ENCODE measurements at places on chromosomes 7 and 10.

GRCh38 chr7:22771194-22771871, 44.3 kb downstream of the IL6 start:
- DNase-seq = no peak

- DNase-seq = no peak
Measured at GRCh38 chr7:150342121-150342408, 636 bp upstream of the RARRES2 start.

DNA sequence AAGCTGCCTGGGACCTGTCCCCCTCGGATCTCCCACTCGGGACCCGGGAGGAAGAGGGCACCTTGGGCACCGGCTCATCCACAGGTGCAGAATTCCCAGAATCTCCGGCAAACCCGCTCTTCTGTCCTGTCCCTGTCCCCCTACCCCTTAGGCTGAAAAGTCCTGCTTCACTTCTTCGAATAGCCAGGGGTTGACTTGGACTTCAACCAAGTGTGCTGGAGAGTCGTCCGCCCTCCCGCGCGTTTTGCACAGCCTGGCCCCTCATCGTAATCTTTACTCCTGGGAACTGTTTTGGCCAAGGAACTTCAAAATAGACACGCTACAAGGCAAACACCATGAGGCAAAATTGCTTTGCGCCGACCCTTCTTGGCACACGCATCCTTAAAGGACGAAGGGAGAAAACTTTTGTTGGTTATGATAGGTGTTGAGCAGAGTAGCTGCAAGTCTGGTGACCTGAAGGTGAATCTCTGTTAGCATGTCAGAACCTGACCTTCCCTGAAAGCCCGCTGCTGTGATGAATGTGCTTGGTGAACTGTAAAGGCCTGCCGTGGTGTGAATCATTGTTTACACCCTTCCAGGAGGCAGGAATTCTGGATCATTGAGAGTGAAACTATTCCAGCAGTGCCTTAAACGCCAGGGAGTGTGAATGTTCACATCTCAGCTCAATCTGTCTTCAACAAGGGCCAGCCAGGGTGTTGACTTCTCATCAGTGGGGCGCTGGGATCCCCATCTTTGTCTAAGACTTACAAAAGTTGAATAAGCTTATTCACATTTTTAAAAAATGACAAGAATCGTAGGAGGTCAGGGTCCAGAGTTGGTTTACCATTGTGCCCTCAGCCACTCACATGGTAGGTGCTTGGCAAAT, 589 bp upstream of the RAPGEF5 start:
- no peak for DNase-seq

- no peak for DNase-seq
Measured at GRCh38 chr10:6819301-6819700, 239.2 kb upstream of the PRKCQ start.

- no peak for DNase-seq
Measured at GRCh38 chr10:79140855-79141254, 72.1 kb downstream of the ZMIZ1 start.

GRCh38 chr7:918118-918425, 36.4 kb downstream of the ADAP1 start:
- no peak for DNase-seq

DNA sequence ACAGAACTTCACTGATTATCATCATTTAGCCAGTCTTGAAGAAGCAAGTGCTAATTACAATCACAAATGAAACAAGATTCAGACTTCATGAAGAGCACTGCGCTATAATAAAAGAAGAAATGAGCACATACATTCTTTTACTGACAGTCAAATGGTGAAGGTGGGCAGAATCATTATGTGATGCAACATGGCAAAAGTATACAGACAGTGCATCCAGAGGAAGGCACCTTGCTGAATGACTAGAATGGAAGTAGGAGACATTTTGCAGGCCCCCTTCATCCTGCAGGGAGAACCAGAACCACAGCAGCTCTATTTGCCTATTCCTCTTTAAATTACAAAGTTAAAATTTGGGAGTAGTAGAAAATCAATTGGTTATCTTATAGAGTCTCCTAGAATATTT, 31.0 kb upstream of the CC2D2B start:
- DNase-seq = no peak

All from omental fat pad (tissue), 4 donors.